ENCODE measurements at places on chromosomes 16 and 17.

DNA sequence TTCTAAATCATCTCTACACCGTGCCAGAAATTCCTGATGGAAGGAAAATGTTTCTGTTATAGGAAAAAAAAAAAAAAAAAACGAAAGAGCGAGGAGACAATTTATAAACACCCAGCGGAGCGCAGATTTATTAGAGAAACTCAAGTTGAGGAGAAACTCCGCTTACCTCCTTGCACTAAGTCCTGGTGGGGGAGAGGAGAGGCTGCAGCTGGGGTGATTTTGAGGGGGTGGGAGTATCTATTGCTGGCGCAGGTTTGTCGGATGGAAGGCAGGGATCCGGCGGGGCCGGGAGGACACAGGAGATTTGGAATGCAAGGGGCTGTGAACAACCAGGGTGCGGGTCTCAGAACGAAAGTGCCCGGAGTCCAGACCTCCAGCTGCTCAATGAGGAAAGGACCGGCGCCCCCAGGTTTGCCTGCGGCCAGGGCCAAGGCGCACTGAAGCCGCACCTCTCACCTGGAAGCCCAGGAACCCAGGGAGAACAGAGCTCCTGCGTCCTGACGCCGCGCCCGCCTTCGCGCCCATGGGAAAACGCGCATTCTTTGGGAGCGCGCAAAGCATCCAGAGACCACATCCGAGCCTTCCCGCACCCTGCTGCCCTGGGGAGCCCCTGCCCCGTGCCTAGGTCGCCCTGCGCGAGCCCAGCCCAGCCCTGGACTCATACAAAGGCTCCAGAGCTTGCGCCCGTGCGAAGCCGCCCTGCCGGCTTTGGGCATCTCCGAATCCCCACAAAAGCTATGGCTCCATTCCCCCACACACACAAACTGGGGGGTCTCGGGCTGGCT lies 2.6 kb upstream of the HOXB8 start:
- no peak for DNase-seq

DNA sequence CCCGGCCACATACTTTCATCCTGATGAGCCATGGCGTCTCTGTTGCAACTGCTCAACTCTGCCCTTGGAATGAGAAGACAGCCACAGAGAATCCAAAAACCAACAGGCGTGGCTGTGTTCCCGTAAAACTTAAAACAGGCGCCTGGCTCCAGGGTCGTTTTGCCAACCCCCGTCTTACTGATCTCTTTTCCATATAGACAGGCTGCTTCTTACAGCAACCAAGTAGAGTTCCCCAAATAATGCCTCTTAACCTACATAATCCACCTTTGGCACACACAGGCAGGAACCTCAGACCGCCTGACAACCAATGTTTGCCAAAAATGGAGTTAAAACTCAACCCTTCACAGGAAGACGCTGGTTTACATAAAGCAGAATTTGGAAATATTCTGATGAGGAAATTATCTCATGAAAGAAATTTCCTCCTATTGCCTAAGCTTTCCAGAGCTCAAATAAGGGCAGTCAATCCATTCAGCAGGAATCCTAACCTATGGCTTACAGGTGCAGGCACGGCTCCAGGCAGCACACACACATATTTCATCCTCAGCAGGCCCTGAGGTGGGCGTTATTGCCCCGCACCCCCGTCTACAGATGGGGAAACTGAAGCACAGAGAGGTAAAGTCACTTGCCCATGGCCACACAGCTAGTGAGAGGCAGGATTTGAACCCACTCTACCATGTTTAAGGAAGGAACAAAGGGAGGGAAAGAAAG lies 35.8 kb downstream of the LITAF start:
- no peak for DNase-seq

DNA sequence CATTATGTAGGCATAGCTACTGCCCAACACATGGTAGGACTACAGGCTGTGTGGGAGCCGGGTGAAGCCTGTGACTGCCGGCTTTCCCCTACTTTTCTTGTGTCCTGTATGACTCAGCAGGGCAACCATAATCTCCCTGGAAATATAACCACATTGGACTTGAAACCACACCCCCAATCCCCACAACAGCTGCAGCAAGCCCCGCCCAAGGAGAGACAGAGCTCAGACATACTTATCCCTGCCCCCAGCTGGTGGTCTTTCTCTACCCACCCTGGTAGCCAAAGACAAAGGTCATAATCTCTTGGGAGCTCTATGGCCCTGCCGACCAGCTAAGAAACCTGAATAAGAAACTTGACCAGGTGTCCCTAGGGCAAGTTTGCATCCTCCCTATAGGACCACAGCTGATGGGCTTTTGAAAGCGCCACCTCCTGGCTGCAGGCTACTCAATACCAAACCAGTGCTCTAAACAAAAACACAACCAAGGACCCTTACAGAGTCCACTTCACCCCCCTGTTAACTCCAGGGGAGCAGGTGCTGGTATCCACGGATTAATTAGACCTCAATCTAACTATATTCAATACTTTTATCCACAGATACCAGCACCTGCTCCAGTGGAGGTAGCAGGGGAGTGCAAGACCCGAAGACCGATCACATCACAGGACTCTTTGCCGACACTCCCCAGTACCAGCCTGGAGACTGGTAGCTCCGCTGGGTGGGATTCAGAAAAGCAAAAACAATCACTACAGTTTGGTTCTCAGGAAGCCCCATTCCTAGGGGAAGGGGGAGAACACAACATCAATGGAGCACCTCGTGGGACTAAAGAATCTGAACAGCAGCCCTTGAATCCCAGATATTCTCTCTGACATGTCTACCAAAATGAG lies 91.2 kb downstream of the IRX5 start:
- no peak for DNase-seq

GRCh38 chr17:16906680-16907079 lies 65.2 kb downstream of the TNFRSF13B start:
- no peak for DNase-seq

Measured in neural crest cell (in vitro differentiated cells).